Head of caudate nucleus (tissue), 42 donors: ENCODE measurements at places on chromosomes 1 and 21.

DNA sequence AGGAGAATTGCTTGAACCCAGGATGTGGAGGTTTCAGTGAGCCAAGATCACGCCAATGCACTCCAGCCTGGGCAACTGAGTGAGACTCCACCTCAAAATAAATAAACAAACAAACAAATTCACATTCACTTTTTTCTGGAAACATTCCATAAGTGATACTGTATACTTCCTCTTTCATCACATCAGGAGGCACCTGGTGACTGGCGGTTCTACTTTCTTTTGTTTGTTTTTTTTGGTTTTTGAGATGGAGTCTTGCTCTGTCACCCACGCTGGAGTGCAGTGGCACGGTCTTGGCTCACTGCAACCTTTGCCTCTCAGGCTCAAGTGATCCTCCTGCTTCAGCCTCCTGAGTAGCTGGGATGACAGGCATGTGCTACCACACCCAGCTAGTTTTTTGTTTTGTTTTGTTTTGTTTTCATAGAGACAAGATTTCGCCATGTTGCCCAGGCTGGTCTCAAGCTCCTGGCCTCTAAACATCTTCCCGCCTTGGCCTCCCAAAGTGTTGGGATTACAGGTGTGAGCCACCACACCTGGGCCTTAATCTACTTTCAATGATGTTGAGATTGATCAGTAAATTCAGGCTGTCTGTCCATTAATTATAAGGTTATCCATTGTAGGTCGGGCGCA is 10.7 kb downstream of the HAPLN2 start:
- no peak for DNase-seq

- no peak for DNase-seq
Observed at GRCh38 chr1:5161372-5161771, 507.0 kb downstream of the AJAP1 start.

DNA sequence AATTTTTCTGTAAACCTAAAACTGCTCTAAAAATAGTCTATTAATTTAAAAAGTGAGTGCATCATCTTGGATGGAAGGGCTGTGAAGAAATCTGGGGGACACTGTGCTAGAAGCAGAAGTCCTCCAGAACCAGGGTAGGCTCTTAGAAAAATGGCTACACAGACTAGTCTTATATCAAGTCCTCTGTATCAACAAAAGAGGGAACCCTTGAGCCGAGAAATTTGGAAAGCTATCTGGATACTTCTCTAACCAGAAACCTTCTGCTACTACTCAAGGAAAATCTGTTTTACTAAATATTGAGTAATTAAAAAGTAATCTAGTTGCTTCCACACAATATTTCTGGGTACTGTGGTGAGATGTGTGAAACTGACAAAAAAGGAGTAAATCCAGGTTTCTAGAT is 92.1 kb downstream of the WDR3 start:
- DNase-seq, result no peak

- peak; percentile 70 for DNase-seq
Observed at GRCh38 chr21:36747815-36748383, 49.0 kb downstream of the SIM2 start.

GRCh38 chr1:230568008-230568407 is 74.3 kb upstream of the COG2 start:
- DNase-seq, result no peak

- no peak for DNase-seq
Observed at GRCh38 chr1:207799989-207800648, 48.3 kb downstream of the CD46 start.

DNA sequence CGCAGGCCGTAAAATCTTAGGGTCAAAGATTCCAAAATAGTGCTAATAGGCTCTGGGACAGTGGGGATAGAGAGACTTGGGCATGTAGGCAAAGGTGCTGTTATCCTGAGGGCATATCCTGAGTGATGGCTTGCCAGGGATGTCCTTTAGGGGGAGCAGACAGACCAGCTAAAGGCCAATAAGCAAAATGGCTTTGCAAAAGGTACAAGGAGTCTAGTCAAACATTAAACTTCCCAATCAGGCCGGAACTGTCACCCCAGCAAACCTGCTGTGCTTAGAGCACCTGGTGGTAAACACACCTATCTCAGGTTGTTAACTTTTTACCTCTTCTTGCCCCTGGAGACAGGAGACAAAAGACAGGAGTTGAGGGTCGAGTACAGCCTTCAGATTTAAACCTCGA is 49.1 kb downstream of the TRABD2B start:
- DNase-seq, result no peak

DNA sequence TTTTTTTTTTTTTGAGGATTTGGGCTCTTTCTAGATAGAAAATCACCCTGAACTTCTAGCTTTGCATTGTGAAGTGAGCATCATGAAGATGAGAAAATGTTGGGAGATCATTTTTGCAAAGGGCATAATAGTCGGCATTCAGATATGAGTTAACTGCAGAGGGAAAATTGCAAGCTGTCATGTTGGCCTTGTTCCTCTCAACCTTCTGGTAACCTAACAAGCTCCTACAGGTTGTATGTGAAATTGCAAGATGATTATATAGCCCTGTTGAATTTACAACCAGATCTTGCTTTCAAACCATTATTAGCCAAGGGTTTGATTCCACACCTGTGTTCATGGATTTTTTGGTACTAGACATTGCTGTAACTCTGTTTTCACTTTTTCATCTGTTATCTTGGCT is 2.2 kb downstream of the ELOA start:
- DNase-seq, result no peak

DNA sequence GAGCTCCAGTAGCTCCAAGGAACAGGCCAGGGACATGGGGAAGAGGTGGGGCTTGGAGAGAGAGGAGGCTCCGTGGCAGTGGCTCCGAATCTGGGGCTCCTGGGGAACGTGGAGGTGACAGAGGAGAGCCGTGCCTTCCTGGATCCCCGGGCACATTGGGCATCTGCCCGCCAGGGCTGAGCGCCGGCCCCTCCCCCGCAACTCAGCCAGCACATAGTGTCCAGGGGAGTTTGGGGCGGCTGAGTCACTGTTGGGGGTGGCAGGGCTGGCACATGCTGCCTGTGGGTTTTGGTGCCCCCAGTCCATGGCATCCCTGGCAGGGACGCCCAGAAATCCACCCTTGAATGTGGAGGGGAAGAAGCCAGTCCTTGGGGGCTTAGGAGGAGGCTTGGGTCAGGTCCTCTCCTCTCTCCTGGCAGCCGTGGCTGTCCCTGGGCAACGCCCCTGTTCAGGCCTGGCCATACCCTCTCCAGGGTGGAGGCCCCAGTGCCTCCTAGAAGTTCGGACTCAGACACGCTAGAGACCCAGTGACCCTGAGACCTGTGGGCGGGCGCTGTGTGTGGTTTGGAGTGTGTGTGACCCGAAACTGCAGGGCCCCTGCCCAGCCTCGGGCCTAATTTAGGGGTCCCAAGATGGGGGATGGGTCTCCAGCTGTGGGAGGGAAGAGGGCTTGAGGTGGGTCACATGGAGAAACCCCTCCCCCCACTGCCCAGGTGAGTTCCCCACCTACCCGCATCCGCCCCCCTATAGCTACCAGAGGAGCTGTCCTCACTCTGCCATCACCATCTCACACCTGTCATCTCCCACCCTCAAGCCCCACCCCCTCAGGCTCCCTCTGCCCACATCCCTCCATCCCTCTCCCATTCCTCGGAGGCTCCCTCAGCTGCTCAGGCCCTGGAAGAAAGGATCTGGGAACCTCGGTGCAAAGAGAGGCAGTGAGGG is 1.6 kb downstream of the HSPB7 start:
- no peak for DNase-seq

GRCh38 chr1:115764541-115764940 is 4.0 kb downstream of the CASQ2 start:
- DNase-seq, result no peak

GRCh38 chr21:37172646-37173045 is 94.5 kb downstream of the VPS26C start:
- no peak for DNase-seq

GRCh38 chr1:11735854-11736745 is at the start of gene AGTRAP:
TSS of gene AGTRAP (plus strand) at chr1:11736136. CDS start at chr1:11736209, 73 bp downstream.
- DNase-seq, result peak; percentile 99

- no peak for DNase-seq
Observed at GRCh38 chr21:23812485-23812884, 1794.8 kb downstream of the MRPL39 start.

DNA sequence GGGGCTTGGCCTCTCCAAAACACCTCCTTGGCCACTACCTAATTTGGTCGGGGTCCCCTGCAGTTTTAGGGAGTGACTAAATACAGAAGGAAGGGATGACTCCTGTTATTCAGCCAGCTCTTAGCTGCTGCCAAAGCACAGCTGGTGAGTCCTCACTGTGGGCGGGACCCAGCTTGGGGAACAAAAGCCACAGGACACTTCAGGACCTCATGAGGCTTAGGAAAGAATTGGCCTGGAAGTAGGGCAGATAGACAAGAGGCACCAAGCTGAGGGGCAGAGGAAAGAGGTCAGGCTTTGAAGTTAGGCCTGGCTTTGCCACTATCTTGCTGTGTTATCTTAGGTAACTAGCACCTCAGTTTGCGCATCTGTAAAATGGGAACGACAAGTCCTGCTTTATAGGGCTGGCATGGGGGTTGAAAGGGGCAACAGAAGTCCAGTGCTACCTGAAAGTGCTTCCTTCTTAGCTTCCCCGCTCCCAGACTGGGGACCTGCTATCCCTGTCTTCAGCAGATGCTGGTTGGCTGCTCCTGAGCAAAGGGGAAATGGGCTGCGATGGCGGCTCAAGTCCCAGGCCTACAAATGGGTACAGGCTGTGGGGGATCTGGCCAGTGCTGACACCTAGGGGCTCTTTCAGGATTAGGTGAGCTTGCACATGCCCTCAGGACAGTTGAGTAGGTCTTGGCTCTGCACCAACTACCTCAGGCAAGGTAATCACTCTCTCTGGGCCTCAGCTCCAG is 15.7 kb downstream of the IFI6 start:
- no peak for DNase-seq

DNA sequence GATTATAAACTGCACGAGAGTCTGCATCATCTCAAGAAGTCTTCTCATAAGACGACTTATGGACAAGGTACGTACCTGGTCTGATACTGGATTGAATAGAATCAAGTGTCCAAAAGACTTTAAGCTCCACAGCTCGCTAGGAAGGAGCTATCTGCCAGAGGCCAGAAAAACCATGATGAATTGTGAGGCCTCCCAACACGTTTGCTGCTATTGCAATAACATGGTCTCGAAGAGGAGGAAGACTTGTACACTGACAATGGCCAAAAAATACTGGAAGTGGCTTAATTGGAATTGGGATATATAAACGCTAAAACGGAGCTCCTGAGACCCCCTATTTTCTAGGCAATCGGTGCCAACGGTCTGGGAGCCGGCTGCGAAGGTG is 534 bp downstream of the DNAJC28 start:
- no peak for DNase-seq

- DNase-seq, result peak; percentile 32
Observed at GRCh38 chr1:155322571-155322952, 1.9 kb downstream of the RUSC1 start.

DNA sequence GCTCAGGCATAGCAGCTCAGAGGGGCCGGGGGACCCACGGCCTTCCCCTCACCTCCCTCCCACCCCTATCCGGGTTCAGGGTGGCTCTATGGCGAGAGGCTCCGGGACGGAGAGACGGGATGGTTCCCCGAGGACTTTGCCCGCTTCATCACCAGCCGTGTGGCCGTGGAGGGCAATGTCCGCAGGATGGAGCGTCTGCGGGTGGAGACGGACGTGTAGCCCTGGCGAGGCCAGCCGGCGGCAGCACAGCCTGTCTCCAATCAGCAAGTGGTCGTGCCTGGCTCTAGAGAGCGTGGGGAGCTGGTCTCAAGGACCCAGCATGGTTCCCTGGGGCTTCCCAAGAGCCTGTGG is 25.9 kb downstream of the ARHGEF16 start:
- DNase-seq, result no peak

- DNase-seq, result no peak
Observed at GRCh38 chr1:172219966-172220365, 200.5 kb upstream of the C1orf105 start.

GRCh38 chr1:240803151-240803550 is 191.2 kb upstream of the GREM2 start:
- no peak for DNase-seq

- peak; percentile 11 for DNase-seq
Observed at GRCh38 chr1:170698301-170699275, 34.7 kb downstream of the PRRX1 start.

DNA sequence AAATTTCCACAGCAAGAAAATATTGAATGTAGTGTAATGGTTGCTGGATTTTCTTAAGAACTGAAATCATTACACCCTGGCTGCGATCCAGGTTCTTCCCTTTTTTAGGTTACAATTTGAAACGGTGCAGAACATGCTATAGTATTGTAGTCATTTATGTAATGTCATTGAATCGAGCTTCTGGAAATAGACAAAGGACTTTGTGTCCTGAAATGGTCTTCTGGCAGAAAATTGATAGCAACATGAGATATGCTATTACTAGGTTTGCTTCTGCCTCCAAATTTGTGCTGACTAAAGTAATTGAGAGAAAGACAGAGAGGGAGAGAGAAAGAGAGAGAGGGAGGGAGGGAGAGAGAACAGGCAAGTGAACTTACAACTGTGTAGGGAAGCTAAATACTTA is 146.2 kb upstream of the NFIA start:
- DNase-seq, result no peak

GRCh38 chr1:94828251-94828650 is 8.1 kb downstream of the SLC44A3 start:
- DNase-seq, result no peak

DNA sequence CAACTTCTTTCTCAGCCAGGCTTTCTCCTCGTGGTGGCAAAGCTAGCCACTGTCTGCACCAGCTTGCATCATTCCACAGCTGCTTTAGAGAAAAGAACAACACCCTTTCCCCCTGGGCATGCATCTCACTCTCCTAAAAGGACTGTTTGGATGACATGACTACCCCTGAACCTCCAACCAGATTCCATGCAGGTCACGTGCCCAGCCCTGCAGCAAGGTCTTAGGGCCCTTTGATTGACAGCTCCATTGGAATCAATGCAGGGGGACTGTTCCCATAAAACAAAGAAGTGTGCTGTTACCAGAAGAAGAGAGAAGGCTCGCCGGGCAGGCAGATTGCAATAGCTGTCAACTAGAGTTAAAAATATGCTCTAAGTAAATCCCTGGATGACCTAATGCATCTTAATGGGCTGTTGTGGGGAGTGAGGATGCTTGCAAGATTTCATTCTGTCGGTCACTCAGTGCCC is 24.4 kb downstream of the KCNA2 start:
- DNase-seq, result peak; percentile 71

- DNase-seq, result no peak
Observed at GRCh38 chr1:19321071-19321470, 8.9 kb downstream of the SLC66A1 start.

DNA sequence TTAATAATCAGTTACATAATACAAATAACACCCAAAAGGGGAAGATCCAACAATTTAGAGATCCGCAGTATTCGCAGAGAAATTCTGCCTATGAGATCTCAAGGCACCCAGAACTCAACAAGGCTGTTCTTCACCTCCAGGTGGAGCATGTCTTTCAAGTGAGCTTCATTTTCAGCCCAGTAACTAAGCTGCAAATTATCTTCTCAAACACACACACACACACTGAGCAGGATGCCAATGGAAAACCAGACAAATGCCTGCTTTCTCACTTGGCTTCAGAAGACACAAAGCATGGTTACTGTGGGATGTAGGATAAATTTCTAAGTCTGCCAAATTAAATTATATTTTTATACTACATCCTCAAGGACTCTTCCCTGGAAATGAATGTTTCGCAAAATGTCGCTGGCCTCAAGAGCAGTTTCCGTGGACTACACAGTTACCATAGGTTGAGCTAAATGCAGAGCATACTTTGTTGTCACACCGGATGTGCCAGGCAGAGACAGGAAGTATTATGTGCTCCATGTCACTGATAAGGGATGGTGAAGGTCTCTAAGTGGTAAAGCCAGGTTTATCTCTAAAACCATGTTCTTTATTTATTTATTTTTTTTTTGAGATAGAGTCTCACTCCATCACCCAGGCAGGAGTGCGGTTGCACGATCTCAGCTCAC is 30.3 kb downstream of the UBR4 start:
- DNase-seq, result no peak
